ENCODE measurements at places on chromosomes 11 and 22.

DNA sequence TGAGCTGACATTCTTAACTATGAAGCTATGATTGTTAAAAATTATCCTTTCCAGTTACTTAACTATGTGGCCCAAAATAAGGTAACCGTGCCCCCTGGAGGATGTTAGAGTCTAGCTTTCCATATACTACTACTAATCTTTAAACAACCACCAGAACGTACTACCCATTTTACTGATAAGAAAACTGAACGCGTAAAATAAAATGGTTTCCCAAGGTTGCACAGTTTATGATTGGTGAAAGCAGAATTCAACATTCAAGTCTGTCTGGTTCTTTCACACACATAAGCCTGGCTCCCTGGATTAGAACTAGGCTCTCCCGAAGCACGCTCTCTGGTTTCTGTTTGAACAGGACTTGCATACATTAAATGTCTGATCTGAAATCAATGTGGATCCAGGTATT, 437.8 kb upstream of the CCDC90B start:
- DNase-seq: peak; percentile 70

DNA sequence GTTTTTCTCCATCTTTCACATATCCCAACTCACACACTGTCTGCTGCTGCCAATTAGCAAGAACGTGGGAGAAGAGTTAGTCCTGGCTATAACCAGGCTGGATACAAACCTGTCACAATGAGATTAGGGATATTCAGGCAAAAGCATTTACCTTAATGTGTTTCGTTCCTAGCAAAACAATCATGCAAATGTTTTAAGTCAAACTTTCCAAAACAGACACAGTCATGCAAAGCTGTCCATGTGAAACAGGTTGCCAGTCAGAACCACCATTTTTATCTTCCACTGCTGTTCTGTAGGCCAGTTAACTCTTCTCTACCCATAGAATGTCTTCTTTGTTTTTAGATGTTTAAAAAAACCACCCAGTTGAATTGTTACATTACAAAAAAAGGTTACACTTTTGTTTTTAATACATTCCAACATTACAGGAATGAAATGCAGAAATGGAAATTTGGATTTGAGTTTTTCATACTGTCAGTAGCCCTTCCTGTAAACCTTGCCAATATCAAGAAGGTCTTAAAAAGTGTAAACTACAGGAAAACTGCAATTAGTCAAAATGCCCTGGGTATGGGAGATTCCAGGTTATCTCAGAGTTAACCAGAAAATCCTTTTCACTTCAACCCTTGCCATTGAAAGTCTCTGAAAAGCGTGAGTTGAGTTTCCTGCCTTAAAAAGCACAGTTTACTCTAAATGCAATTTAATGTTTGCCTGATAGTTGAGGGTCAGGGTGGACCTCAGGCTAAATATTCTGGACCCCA, 34.2 kb upstream of the LDLRAD3 start:
- DNase-seq: no peak

DNA sequence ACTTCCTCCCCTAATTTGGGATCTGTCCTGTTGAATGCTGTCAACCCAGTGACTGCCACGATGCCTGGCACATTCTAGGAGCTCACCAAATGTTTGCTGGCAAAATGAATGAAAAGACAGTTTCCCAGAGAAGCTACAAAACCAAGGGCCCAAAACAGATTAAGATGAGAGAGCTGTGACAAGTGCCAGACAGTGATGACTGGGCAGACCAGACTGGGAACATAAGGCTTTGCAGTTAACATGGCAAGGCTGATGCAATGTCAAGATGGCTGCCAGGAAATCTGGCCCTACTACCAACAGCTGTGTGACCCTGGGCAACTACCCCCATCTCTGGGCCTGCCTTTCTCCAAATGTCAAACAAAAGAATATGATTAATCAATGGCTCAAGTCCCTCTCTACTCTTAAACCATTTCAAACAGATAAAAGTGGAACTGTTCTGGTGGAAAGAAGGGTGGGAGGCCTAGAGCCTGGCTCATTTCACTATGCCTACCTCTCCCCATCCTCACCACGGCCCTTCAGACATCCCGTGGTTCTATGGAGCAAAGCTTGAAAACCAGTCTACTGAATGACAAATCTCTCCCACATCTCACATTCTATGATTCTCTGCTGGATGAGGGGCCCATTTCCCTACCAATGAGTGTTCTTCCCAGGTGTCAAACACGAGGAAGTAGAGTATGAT, 12.8 kb downstream of the AP1B1 start:
- DNase-seq: peak; percentile 42

GRCh38 chr11:106031202-106031810, 9.3 kb upstream of the MSANTD4 start:
- DNase-seq: no peak

DNA sequence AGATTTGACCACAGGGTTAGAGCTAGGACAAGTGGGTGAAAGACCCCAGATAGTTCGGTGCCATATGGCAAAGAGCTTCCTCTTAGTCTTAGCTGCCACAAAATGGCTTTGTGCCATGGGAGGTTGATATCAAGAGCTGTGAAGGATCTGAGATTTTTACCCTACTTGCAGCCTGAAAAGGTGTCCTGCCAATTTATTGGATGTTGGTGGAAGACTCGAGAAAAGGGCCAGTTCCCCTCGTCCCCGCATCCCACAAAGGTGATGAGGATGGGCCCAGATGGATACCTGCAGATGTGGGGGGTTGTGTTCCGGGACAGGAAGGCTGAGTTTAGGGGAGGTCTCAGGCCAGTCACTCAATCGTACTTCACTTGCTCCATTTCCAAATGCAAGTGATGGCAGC, 27.2 kb downstream of the YDJC start:
- DNase-seq: no peak

GRCh38 chr11:70490723-70491558, 92.6 kb downstream of the CTTN start:
- DNase-seq: no peak
